ENCODE measurements at places on chromosomes 11 and 22. TPM values are rescaled to one million over a fixed set of nuclear protein-coding genes. Genes with fewer than 3 reads are reported as not detected.

DNA sequence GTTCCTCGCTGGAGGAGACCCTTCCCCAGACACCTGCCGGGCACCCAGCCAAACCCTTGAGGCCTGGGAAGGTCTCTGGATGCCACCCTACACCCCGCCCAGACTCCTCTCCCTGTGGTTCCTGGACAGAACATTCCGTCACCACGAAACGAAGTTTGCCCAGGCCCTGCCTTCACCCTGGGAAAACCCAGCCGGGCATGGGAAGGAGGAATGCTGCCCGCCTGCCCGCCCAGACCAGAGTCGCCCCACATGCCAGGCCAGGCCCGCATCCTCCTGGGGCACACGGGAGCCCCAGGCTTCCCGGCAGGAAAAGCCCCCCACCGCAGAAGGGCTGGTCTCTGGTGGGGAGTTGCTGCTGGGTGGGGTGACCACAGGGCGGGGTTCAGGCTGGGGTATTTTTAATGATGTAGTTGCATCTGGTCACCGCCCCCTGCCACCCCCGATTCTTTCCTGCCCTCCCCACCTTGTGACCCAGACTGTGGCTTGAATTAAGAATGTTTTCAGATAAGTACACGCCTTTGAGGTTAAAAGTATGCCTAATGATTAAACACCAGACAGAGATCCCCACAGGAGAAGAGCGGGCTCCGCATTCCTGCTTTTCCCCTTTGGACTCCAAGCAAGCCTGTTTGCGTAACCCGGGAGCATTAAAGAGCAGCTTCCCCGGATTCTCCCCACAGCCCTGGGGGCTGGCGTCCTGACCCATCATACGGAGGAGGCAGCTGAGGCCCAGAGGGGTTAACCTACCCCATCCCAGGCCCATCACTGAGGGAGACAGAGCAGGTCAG lies 44.6 kb upstream of the PPARA start:
- H3K4me3 ChIP-seq: no peak overlapping the region
- peaks cover 93% of the 10 kb centered on the region for H3K4me1 ChIP-seq
- H3K27ac ChIP-seq: peak overlapping the region; percentile 60
- H3K27me3 ChIP-seq: no peaks in the 10 kb centered on the region
- peaks cover 92% of the 10 kb centered on the region for H3K36me3 ChIP-seq

DNA sequence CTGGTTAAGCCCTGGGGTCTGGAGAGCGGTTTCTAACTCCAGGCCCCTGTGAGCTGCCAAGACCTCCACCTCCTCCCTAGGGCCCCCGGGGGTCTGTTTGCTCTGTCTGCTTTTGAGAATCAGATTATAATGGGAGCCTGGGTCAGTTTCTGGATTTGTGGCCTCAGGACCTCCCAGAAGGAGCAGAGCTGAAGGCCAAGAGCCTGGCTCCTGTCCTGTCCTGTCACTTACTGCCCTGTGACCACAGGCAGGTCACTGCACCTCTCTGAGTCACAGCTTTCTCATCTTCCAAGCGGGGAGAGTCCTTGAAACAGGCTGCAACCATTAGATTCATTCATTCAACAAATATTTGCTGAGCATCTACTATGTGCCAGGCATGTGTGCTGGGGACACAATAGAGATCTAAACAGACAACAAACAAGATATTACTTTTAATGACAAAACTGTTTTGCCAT lies 87.3 kb upstream of the FGF3 start:
- H3K4me1 ChIP-seq: no peaks in the 10 kb centered on the region
- H3K4me3 ChIP-seq: no peak overlapping the region
- peak; percentile 75 for DNase-seq
- H3K27me3 ChIP-seq: no peaks in the 10 kb centered on the region

DNA sequence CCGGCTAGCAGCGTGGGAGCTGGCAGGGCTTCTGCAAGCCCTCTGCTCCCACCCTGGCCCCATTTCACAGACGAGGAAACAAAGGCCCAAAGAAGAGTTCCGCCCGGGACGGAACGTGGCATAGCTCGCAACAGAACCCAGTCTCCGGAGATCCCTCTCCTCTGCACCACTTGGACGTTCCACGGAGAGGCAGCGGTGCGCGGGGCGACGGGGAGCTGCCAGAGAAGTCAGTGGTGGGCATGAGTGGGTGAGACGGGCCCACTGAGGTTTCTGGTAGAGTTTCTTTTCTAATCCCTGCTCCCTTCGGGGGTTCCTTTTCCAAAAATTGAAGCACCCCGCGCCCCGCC lies 554 bp upstream of the NECTIN1 start:
- H3K4me3 ChIP-seq: peak overlapping the region; percentile 87
- H3K36me3 ChIP-seq: no peaks in the 10 kb centered on the region
- H3K27me3 ChIP-seq: no peaks in the 10 kb centered on the region
- DNase-seq: no peak

GRCh38 chr11:12677131-12677530 lies 2.9 kb downstream of the TEAD1 start:
- H3K36me3 ChIP-seq: peaks cover 12% of the 10 kb centered on the region
- DNase-seq: peak; percentile 57
- no peaks in the 10 kb centered on the region for H3K27me3 ChIP-seq
- H3K4me3 ChIP-seq: peak overlapping the region; percentile 85
- peaks cover 42% of the 10 kb centered on the region for H3K4me1 ChIP-seq

DNA sequence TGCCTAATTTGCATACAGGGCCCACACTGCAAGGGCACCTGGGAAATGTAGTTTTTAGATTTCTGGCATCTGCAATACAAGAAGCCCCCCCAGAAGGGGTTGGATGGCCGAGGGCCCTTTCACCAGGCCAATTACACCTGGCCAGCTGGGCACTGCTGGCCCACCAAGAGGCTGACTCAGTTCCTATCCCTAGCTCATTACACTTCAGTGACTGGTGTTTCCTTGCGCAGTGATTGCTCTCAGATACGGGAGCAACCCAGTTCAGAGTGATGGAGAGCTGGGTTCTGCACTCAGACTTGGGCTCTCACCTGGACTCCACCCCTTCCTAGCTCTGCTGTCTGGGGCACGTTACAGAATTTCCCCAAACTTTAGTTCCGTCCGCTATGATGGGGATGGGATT lies 81.1 kb upstream of the SHANK2 start:
- DNase-seq: no peak
- no peaks in the 10 kb centered on the region for H3K27me3 ChIP-seq
- H3K27ac ChIP-seq: no peak overlapping the region
- H3K36me3 ChIP-seq: no peaks in the 10 kb centered on the region
- H3K4me3 ChIP-seq: no peak overlapping the region
- no peaks in the 10 kb centered on the region for H3K4me1 ChIP-seq

DNA sequence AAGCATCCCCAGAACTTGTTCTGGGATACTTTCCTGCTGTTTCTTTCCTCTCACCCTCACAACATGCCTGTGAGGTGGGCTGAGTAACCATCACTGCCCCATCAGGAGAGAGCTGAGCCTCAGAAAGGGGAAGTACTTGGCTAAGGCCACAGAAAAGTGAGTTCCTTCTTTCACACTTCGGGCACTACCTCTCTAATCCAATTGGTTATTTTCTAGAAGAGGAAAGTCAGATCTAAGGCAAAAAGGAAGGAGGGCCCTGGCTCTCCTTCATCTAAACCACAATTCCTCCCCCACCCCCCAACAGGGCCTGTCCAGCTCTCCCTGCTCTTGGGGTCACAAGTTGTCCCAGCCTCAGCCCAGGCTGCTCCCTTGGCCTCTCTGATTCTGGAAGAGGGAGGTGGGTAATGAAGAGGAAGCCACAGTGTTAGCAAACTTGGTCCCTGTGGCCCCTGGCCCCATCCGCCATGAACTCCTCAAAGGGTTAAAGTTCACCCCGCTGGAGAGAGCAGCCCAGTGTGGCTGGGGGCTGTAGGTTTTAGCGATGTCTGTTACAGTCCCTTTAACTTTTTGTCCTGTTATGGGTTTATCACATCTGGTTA lies 34.0 kb downstream of the SLC22A12 start:
- H3K4me3 ChIP-seq: no peak overlapping the region
- no peak overlapping the region for H3K27ac ChIP-seq
- no peak for DNase-seq
- H3K4me1 ChIP-seq: no peaks in the 10 kb centered on the region

PGGHG gene
- 19.9 TPM for polyA plus RNA-seq

ELF5 gene
- polyA plus RNA-seq: not detected

OLFML1 gene
- not detected for polyA plus RNA-seq

RASD2 gene
- 0.13 TPM for polyA plus RNA-seq

MAJIN gene
- polyA plus RNA-seq: not detected

DNA sequence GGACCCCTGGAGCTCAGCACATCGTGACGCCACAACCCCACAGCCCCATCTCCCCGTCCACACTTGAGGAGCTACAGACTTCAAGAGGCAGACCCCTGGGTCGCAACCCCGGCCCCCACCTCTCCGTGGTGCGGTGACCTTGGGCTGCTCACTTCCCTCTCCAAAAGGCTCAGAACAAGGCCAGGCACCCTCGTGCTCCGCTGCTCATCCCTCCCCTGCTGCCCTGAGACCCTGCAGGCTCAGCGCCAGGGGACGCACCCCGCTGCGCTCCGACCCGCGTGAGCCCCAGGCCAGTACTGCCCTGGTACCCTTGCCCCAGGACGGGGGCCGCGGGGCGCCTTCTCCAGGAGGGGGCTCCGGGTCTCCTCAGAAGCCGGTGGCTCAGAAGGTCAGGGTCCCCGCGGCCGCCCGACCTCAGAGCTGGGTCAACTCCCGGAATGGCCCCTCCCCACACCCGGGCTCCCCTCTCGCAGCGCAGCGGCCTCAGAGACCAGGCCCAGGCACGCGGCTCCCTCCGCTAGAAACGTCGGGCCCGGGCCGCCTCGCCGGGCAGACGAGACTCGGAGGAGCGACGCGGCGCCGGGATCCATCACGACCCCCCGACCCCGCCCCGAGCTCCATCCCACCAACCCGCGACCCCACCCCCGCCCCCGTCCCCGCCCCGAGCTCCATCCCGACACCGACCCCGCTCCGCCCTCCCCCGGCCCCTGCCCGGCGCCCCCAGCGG lies 563 bp downstream of the GATD1 start:
- H3K27me3 ChIP-seq: no peaks in the 10 kb centered on the region
- H3K36me3 ChIP-seq: peaks cover 29% of the 10 kb centered on the region
- peak overlapping the region; percentile 83 for H3K27ac ChIP-seq
- DNase-seq: peak; percentile 98
- H3K4me1 ChIP-seq: peaks cover 11% of the 10 kb centered on the region
- peak overlapping the region; percentile 87 for H3K4me3 ChIP-seq

TSKU gene
- polyA plus RNA-seq: 18.3 TPM

DNA sequence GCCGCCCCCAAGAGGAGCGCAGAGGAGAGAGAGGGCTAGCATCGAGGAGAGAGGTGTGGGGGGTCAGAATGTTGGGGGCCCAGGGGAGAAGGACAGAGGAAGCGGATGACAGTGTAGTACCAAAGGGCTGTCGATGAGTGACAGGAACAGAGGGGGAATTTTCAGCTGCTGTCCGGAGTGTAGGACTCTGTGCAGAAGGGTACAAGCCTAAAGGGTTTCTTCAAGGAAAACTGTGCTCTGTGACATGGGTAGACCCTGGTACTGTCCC lies 5.3 kb upstream of the NLRP6 start:
- no peak overlapping the region for H3K27ac ChIP-seq
- H3K36me3 ChIP-seq: no peaks in the 10 kb centered on the region
- no peaks in the 10 kb centered on the region for H3K4me1 ChIP-seq
- H3K4me3 ChIP-seq: no peak overlapping the region

BET1L gene
- 56.9 TPM for polyA plus RNA-seq

DNA sequence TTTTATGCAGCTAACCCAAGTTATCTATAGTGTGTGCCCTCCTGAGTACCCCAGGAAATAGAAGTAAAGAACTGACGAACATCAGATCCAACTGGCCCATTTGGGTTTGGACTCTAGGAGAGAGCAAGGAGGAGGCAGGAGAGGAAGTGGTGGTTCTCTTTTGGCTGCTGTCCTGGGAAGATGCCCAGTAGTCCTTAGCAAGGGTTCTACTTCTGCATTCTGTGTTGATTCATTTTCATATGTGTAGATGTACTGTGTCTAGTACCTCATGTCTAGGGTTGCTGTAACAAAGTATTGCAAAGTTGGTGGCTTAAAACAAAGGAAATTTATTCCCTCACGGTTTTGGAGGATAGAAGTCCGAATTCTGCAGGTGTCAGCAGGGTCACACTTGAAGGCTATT lies 6.6 kb upstream of the MMP27 start:
- no peaks in the 10 kb centered on the region for H3K4me1 ChIP-seq
- no peak overlapping the region for H3K4me3 ChIP-seq
- H3K27ac ChIP-seq: no peak overlapping the region
- no peak for DNase-seq

RTN4RL2 gene
- polyA plus RNA-seq: 0.30 TPM

DNA sequence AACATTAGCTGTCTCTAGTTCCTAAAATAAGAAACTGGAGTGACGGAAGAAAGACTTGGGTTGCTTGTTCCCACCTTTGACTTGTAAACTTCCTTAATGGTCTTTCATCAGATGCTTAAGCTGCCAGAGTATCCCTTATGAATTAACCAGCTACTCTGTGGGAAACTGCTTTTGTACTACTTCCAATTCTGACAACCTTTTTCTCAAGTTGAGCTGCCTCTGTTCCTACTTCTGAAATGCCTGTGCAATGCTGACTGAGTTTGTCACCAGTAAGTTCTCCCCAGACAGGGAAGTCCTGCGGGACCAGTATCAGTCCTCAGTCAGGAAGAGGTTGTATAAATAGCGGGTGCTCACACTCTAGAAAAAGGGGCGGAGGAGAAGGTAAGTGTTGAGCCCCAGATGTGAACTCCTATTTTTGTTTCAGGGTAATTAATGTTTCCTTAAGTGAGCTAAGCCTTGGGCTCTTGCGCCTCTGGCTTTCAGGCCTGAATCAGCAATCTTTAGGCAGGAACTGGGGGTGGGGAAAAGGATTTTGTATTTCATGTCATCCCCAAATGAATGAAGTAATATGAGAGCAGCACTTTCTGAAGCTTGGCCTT lies 67.2 kb downstream of the CECR2 start:
- DNase-seq: no peak
- no peak overlapping the region for H3K27ac ChIP-seq
- peaks cover 24% of the 10 kb centered on the region for H3K27me3 ChIP-seq
- no peaks in the 10 kb centered on the region for H3K4me1 ChIP-seq
- H3K4me3 ChIP-seq: no peak overlapping the region
- no peaks in the 10 kb centered on the region for H3K36me3 ChIP-seq

GRCh38 chr11:127027000-127027399 lies 26.4 kb upstream of the KIRREL3 start:
- H3K27ac ChIP-seq: no peak overlapping the region
- DNase-seq: no peak
- H3K36me3 ChIP-seq: no peaks in the 10 kb centered on the region
- no peaks in the 10 kb centered on the region for H3K4me1 ChIP-seq
- H3K27me3 ChIP-seq: peaks cover 4% of the 10 kb centered on the region

GRCh38 chr22:46350646-46351045 lies 15.1 kb downstream of the TRMU start:
- no peaks in the 10 kb centered on the region for H3K4me1 ChIP-seq
- H3K4me3 ChIP-seq: no peak overlapping the region
- peaks cover 82% of the 10 kb centered on the region for H3K36me3 ChIP-seq
- no peak for DNase-seq
- H3K27me3 ChIP-seq: no peaks in the 10 kb centered on the region

GRCh38 chr22:46076651-46077339 lies 73.5 kb upstream of the PPARA start:
- no peaks in the 10 kb centered on the region for H3K27me3 ChIP-seq
- no peak for DNase-seq
- peak overlapping the region; percentile 92 for H3K4me3 ChIP-seq
- H3K36me3 ChIP-seq: peaks cover 58% of the 10 kb centered on the region

MUC6 gene
- not detected for polyA plus RNA-seq

GRCh38 chr11:91869686-91870085 lies 354.9 kb upstream of the FAT3 start:
- peaks cover 45% of the 10 kb centered on the region for H3K4me1 ChIP-seq
- no peak overlapping the region for H3K27ac ChIP-seq
- no peaks in the 10 kb centered on the region for H3K36me3 ChIP-seq
- no peak for DNase-seq
- H3K4me3 ChIP-seq: no peak overlapping the region
- no peaks in the 10 kb centered on the region for H3K27me3 ChIP-seq

SLC7A4 gene
- 0.02 TPM for polyA plus RNA-seq

- DNase-seq: no peak
- peaks cover 55% of the 10 kb centered on the region for H3K4me1 ChIP-seq
- no peak overlapping the region for H3K27ac ChIP-seq
- no peaks in the 10 kb centered on the region for H3K27me3 ChIP-seq
Observed at GRCh38 chr11:8333811-8334401, 70.2 kb upstream of the LMO1 start.

GNB1L gene
- 5.9 TPM for polyA plus RNA-seq
